Stimulated activated CD8-positive, alpha-beta memory T cell treated with anti-CD3 and anti-CD28 coated beads, Interleukin-2, amount 100 ng/mL, for 48 hours (primary cell): ENCODE measurements at places on chromosomes 12 and 14.

DNA sequence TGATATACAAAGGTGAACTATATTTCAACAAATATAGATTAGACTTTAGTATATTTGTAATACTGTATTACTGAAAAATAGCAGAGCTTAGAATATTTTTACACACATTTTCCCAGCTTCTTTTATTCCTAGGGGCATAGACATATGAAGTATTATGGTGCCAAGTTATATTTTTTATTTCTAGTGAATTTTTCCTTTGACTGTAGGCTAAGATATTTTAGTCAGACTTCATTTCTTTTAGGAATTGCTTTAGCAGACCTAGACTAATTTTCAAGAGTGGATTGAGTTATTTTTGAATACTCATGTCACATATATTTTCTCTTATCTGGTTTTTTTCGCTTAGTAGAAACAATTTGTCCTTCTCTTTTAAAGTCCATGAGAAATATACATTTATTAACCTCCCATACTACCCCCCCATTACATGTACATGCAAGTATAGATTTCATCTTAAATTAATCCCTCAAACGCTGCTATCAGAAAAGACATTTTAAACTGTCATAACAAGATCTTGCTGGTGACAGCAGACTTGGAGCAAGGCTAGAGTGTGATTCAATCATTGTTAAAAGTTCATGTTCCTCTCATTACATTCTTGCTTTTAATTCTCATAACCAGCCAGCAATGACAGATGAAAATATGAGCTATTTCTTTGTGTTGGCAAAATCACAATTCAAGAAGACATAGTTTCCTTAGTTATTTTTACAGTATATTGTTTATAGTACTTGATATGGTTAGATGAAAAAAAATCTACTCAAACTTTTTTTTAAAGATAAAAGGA is 456.1 kb downstream of the AEBP2 start:
- no peak for DNase-seq

DNA sequence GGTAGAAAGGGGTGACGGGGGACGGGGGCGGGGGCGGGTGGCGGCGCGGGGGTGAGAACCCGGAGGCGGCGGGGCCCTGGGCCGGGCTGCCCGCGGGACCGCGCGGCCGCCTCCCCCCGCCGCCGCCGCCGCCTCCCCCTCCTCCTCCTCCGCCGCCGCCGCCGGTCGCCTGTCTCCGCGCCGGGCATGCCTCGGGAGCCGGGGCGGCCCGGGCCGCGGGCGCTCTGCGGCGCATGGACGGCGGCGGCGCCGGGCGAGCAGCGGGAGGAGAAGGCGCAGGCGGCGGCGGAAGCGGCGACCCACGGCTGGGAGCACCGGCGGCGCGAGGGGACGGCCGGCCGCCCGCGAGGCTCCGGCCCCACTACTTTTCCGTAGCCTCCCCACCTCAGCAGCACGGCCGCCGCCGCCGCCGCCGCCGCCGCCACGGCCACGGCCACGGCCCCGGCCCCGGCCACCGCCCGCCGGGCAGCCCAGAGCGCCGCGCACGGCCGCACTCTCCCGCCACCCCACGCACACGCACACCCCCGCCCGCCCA is at the start of gene NPAS3:
TSS of gene NPAS3 (plus strand) at position 161 of the 535 bp plus-strand sequence.
- DNase-seq, result no peak

DNA sequence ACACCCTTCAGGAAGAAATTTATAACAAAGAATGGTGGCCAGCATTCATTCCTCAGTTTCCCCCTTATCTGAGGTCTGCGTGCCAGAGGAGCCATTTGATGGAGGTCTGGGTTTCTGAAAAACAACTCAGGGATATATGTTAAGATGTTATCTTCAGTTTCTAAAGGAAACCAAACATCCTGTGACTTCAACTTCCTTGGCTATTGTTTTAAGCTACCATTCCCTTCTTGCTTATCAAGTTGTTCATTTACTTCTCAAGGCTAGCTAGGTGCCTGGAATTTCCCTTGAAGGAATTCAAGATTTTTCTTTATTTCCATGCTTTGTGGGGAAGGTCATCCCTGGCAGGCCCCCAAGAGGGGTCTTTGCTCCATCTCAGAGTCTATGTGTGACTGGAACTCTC is 27.1 kb upstream of the OXA1L start:
- no peak for DNase-seq

GRCh38 chr12:15038137-15038536 is 65.3 kb downstream of the PDE6H start:
- no peak for DNase-seq

GRCh38 chr14:71418532-71419245 is 511.4 kb downstream of the PCNX1 start:
- no peak for DNase-seq

- DNase-seq, result no peak
These were observed 66.9 kb downstream of the HMGA2 start for GRCh38 chr12:65891219-65891618.

- peak; percentile 56 for DNase-seq
These were observed 1.2 kb upstream of the AMIGO2 start for GRCh38 chr12:47080725-47081502.

DNA sequence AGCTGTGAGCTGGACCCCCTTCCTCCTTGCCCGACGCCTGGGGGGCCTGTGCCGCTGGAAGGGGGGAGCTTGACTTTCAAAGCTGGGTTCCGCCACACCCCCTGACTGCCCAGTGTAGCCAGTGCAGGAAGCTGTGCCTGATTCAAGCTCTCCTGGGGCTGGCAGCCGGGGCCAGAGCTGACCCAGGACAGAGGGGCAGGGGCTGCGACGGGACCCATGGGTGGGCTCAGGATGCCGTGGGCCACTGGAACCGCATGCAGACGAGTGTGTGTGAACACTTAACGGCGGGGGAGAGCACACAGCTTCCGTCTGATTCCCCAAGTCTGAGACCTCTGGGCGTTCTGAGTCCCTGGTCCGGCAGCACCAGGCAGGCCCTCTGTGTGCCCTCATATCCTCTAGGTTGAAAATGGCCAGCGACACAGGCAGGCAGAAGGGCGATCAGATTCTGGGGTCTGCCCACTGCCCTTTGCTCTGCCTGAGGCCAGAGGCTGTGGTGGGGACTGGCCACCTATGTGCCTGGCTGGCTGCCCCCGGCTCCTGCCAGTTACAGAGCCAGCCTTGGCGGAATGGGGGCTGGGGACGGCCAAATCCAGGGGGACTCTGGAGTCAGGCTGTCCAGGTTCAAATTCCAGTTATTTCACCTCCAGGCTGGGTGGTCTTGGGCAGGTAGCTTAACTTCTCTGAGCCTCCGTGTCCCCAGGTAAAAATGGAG is 54.0 kb downstream of the CYP46A1 start:
- no peak for DNase-seq

DNA sequence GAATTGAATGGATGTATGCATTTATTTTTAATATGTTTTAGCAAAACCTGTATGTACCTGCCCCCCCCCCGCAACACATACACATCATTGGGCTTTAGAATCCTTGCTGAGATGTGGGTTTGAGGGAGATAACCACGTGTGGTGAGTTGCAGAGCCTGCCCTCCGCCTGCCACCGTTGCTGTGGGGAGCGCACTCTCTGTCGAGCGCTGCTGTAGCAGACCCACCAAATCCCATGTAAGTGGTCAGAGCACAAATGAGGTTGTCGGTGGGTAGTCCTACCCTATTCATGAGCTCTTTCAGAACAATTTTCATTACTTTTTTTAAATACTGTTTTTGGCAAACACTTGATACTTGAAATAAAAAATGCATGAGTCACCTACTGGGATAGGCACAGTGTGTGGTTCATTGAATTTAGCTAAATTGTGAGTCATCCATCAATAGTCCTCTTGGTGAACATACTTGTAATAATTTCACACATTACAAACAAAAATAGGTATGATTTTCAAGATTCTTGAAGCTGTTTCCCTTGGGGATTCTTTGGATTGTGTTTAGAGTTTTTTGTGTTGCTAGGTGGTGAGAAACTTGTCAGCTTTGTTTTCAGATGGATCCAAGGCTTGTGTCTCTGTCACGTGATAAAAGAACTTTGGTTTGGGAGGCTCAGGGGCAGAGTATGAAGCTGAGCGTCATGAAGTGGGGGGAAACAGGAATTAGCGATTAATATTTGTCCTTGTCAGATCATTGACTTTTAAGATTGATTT is 107.6 kb downstream of the PTCSC3 start:
- DNase-seq, result no peak

DNA sequence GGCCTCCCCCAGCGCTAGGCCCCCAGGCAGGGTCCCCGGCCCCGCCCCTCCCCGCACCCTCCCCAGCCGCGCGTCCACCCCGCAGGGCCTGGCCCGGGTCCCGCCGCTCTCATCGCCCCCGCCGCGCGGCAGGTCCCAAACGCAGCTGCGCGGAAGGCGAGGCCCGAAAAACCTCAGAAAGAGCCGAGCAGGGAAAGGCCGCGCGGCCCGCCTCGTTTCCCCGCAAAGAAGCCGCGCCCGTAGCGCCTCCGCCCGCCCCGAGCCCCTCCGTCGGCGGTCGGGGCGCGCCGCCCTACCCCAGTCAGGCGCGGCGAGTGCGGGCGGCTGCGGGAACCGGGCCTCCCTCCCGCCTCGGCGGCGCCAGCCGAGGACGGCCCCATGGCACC is 324 bp downstream of the POLE start:
- no peak for DNase-seq

DNA sequence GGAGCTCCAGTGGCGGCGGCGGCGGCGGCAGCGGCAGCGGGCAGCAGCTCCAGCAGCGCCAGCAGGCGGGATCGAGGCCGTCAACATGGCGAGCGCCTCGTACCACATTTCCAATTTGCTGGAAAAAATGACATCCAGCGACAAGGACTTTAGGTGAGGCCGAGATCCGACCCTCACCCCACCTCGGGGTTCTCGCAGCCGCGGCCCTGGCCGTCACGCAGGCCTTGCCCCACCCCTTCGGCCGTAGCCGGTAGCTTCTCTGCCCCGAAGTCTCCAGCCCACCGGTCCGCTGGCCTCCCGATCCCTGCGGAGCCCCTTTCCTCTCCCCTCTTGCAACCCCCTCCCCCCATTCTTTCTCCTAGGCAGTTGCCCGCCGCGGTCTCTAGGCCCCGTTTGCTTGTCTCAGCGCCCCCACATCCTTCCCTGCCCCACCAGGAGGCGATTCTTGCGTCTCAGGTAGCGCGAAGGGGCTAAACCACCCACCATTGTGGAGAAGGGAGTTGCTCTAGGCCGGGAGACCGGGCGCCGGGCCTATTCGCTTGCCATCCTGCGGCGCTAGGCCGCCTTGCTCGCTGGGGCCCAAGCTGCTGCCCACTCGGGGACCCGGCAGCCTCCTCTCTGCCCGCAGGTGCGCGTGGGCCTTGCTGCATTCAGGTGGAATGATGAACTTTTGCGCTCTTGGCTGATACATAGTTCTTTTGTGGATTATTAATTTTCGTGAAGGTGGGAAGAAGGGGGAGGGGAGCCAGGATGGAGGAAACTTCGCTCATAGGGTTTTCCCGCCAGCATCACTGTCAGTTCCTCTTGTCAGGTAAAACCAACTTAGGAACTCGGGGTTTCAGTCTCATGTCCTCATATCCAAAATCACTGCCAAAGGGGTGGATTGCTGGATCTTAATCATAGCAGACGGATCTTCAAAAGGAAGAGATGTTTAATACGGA is 745 bp downstream of the CAND1 start:
- peak; percentile 26 for DNase-seq

GRCh38 chr12:64968989-64969819 is 144.8 kb downstream of the TBC1D30 start:
- DNase-seq, result no peak

GRCh38 chr12:49588721-49589516 is 16.5 kb downstream of the FAM186B start:
- DNase-seq, result no peak

GRCh38 chr12:95258151-95258550 is 40.5 kb downstream of the VEZT start:
- no peak for DNase-seq

DNA sequence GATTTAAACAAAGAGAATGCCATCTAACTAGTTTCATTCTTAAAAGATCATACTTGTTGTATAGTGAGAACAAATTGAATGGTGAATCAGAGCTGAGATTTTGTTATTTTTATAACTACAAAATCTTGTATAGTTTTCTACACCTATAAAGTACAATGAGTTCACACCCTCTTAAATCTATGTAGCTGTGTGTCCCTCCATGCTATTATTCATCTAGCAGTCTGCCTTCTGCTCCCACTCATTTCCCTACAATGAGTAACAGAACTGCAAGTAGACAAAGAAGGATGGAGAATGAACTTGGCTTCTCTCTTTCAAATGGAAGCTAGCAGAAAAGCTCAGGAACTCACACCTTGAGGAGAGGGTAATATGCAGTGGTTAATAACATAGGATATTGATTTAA is 7.1 kb downstream of the IFNG-AS1 start:
- DNase-seq, result no peak

- no peak for DNase-seq
These were observed 765.2 kb downstream of the NOVA1 start for GRCh38 chr14:25832585-25832984.

- DNase-seq, result no peak
These were observed 27.5 kb downstream of the TCHP start for GRCh38 chr12:109927622-109928021.
